ENCODE measurements at places on chromosomes 5 and 9.

DNA sequence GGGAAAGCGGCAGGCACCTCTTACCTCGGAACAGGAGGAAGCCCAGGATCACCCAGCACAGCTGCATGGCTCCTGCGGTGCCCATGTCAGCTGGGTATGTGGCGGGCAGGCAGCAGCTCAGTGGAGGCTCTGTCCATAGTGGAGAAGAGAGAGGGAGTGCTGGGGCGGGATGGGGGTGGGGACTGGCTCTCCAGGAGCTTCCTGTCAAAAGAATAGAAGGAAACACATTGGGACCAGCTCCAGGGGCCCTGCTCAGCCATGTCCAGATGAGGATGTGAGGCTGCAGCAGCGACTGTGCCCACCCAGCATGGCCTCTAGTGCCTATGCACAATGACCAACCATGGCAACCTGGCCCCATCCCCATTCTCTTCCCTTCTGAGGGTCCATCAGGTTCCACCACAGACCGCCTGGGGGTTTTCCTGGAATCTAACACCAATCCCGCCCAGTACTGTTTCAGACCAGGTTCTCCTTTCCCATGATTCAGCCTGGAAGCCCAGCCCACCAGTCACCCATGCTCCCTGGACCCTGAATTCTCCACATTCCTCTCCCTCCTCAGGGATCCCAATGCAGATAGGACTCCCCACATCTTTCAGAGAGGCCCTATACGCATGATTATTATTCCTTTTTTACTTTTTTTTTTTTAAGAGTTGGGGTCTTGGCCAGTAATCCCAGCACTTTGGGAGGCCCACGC lies at the start of gene ECSCR:
TSS of gene ECSCR (minus strand) at position 158 of the 691 bp plus-strand sequence. CDS start at position 85, 73 bp downstream.
- no peak for DNase-seq

DNA sequence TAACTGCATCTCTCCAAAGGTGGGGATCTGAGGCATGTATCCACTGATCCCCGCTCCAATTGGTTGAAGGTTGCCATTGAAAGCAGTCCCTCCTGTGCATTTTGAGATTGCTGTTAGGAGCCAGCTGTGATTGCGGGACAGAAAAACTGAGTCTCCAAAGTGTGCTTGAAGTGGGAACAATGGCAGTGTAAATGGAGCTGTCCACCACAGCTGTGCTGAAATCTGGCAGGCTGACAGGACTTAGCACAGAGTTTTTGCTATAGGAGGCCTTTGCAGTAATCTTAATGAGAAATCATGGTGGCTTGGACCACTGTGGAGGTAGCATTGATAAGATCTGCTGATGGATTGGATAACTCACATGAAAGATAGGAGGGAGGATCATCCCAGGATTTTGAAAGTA lies 3.3 kb downstream of the RNF20 start:
- no peak for DNase-seq

DNA sequence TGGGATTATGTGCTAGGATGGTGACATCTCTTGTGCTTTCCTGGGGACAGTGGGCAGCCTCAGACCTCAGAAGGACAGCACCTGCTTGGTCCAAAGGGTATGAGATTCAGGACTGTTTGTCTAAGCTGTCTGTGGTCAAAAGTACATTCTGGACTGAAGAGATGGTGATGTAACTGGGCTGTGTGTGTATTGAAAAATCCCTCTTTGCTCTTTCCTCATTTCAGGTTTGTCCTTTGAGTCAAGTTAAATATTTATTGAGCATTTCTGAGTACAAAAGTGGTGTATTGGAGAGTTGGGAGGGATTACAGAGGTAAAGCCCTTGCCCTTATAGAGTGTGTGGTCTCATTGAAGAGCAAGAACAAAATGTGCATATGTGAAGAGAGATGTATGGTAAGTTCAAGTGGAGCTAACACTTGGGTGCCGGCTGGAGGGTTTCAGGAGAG lies 46.7 kb downstream of the RCL1 start:
- DNase-seq: no peak

GRCh38 chr9:117732494-117732893 lies 28.3 kb downstream of the TLR4 start:
- DNase-seq: no peak

DNA sequence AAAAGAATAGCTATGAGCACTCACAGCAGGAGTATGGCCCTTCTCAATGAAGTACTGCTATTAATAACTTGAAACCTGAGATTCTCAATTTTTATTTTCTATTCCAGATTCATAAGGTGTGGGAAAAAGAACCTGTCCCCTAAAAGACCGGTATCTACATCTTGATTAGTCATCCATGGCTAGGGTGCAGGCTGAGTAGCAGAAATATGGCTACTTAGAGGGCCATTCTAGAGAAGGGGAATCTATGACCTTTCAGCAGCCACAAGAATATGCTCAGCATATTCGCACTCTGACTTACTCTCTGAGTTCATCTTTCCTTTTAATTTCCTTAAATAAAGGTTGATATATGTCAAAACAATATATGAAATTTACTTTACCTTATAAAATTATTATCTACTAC lies 27.7 kb downstream of the WDR36 start:
- DNase-seq: no peak

GRCh38 chr9:38074441-38074961 lies 5.5 kb upstream of the SHB start:
- no peak for DNase-seq

- no peak for DNase-seq
These were observed 74.7 kb downstream of the MSX2 start for GRCh38 chr5:174799121-174799520.

DNA sequence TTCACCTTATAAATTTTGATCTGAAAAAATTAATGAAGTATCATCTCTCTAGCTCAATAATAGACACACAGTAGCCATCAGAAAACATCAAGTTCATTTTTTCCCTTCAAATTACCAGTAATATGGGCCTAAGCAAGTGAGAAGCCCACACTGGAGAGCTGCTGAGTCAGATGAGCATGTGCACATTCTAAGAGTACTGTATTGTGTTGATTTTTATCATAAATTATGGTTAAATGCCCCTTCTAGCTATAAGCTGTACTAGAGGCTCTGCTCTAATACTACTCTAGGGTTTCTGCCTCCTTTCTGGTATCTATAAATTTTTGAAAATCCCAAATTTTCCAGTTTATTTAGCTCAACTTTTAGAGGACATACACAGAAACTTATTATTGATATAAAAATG lies 42.1 kb upstream of the TYRP1 start:
- no peak for DNase-seq

DNA sequence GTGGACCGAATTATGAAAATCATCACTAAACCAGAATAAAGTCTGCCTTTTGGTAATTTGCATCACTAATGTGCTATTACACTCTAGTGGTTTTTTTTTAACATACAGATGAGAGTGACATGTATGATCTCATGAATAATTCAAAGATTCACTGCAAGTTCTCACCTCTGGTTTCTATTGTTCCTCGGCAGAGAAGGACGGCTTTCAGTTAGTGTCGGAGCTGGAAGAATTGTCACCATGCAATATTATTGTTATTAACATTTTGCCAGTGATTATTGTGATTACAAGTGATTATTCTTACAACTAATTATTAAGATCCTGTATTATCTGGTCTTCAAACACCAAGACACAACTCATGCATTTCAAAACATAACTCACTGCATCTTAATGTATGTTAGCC lies 366.6 kb upstream of the RPS23 start:
- no peak for DNase-seq

GRCh38 chr9:4530375-4530774 lies 40.1 kb downstream of the SLC1A1 start:
- no peak for DNase-seq

DNA sequence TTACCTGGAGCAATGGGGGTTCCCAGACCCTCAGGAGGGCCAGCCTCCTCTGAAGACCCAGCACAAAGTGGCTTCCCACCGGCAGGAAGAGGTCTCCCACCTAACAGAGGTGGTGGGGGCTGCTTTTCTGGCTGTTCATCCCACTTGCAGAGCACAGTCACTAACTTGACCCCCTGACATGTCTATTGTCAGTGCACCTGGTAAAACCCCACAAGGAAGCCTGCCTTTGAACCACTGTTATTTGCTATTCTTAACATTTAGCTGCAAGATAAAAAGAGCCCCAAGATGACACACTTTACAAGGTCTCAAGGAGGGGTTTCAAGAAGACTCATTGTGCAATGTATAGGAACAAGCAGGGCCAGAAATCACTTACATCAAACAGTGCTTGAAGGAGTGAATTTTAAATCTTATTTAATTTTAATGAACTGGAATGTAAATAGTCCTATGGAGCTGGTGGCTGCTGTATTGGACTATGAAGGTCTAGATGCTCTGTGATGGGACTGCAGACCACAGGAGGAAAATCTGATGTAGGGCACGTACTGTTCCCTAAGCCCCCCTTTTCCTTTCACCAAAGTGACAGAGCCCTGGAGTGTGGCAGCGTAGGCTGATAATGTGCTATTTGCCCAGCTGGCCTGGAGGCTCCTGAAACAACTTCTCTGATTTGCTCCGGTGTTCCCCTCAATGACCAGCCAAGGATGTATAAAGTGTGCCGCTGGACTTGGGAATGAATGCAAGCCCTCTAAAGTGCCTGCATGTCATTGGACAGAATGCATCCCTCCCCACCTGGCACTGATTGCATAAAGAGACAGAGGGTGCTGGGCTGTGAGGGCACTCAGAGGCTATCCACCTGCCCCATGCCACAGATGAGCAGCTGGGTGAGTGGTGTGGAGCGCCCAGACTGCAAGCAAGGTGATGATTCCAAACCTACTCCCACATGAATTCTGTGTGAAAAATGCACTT lies 80.2 kb downstream of the PTPN3 start:
- no peak for DNase-seq

GRCh38 chr5:105868038-105868780 lies 1802.5 kb downstream of the EFNA5 start:
- DNase-seq: no peak

- DNase-seq: no peak
These were observed 148.8 kb downstream of the CCDC192 start for GRCh38 chr5:127851964-127852363.

- no peak for DNase-seq
These were observed 86.0 kb downstream of the DRD1 start for GRCh38 chr5:175357995-175358394.

DNA sequence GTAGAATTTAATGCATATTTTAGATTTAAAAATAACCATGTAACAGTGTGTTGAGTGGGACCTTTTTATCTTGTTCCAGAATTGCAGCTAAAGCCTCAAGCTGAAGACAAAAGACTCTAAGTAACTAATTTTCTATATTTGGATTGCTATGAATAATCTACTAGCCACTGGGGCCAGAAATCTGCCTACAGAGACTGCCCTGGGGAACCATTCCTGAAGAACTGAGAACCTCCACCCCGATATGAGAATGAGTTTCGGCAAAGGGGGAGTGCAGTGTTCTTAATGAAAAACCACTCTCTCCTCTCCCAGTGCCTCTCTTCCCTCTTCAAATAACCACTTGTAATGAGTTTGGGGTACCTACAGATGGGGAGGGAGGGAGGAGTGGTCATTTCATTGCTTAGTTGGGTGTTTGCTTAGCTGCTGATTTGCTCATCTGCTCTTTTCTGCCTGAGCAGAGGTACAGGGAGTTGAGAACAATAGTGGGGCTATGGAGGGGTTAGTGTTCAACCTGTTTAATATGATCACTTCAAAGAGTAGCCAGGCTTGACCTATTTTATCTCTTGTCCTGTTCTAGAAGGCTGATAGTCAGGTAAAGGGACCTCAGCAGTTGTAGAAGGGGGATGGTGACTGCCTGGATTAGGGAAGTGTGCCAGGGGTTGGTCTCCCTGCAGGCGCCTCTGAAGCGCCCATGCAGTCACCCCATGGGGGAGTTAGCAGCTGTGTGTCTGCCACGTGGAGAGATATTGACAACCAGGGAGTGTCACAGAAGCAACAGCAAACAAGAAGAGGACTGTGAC lies 47.7 kb downstream of the ATG10 start:
- DNase-seq: no peak

DNA sequence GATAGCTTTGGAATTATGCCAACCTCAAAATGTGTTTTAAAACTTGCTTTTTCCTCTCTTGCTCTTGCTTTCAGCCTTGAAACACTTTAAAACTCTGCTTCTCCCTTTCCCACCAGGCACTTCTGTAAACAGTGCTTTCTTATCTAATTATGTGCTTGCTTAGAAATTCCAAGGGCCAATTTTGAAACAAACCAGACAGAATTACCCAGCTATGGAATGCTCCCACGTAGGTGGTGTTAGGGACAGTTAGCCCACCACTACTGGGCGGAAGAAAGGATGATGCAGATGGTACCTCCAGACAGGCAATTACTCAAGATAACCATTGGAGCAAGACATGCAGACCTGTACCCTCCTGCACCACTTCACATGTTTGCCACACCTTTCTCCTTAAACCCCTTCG lies 523.0 kb upstream of the PTPRD start:
- no peak for DNase-seq

DNA sequence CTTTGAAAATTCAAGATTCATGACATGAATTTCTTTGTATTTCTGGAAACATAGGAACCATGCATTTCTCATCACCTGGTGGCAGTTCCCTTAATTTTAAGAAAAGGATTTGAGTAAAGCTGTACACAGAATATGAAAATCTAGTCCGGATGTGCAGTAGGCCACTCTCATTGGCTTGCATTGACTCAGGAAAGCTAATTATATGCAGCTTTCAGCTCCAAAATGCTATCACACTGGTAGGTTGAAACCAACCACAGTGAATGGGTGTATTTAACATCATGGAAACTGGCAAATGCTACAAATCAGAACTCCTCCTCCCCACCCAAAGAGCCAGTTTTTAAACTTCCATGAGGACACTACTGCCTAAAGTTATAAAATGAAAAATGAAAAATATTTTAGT lies 161.6 kb upstream of the FBXL17 start:
- DNase-seq: no peak

DNA sequence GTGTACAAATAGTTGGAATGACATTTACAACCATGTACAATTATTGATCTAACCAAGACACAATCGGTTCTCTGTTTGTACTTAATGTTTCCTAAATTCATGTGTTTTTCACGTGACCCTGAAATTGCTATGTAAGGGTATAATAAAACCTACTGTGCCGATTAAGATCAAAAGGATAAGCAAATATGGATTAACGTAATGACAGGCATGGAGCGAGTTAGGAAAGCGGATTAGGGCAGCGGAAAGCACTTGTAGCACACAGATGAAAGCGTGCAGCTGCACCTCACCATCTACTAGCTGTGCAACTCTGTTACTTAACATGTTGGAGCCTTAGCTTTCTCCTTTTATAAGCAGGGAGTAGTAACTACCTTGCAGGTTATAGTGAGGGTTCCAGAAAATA lies 38.3 kb upstream of the ZFYVE16 start:
- no peak for DNase-seq

DNA sequence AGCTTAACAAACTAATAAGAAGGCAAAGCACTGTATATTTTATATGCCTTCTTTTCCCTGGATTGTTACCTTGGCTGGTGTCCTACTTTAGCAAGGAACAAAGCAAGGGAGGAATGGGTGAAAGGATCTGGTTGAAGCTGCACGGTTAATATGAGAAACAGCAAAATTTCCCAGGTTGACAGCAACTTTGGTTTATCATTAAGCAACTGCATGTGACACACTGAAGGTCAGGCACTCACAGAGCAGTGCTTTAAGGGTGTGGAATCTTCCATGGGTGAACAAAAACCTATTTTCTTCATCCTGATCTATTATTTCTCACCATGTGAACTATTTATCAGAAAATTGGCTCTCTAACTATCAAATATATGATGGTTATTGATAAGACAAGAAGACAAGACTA lies 109.0 kb upstream of the ATP10B start:
- DNase-seq: no peak

GRCh38 chr9:107738789-107739188 lies 249.2 kb upstream of the KLF4 start:
- DNase-seq: no peak

GRCh38 chr9:83574482-83574881 lies 36.3 kb upstream of the FRMD3 start:
- DNase-seq: no peak
